ENCODE measurements at places on chromosomes 3 and 15.

GRCh38 chr15:74769463-74770025 is 12.3 kb upstream of the CSK start:
- no peak for DNase-seq

DNA sequence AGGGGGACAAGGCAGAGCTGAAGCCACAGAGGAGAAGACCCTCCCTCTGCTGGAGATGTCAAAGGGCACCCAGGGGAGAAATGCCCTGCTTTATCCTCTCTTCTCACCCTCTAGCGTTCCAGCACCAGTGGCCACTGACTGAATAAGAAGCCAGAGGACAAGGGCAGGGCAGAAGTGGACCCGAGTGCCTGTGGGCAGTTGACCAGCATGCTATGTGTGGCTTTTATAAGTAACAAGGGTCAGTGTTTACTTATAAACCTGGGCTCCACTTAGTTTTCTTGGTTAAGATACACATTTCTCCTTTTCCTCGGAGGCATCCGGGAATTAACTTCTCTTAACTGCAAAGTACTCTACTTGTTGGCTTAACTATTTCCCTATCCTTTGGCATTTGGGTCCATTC is 13.3 kb upstream of the HDAC11 start:
- no peak for DNase-seq

GRCh38 chr15:80514071-80514780 is 110.0 kb downstream of the ARNT2 start:
- no peak for DNase-seq

DNA sequence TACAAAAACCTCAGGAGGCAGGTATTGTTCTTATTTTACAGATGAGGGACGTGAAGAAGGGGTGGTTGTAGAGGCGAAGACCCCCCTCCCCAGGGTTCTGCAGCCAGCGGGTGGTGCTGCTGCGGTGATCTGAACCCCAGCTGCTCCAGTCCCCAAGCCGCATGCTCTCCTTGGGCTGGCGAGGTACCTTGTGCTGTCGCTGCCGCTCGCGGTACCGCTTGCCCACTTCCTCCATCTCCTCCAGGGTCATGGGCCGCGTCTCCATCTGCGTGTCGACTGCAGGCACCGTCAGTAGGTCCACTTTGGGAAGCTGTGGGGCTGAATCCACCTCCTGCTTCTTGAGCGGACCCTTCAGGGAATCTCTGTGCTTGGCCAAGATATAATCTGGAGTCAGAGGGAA is 17.5 kb downstream of the EFCAB12 start:
- DNase-seq: no peak

GRCh38 chr3:163039636-163040035 is 1543.0 kb downstream of the OTOL1 start:
- DNase-seq: no peak

- DNase-seq: no peak
These were observed 497 bp downstream of the PARP16 start for GRCh38 chr15:65286069-65286703.
